Fibroblast of the aortic adventitia (primary cell): ENCODE measurements at places on chromosomes 11 and 22. TPM values are rescaled to one million over a fixed set of nuclear protein-coding genes. Genes with fewer than 3 reads are reported as not detected.

OR2D2 gene
- 0.09 TPM in 1 of 2 replicates, not detected in the other for total RNA-seq

PKP3 gene
- 1.3 and 5.6 TPM in 2 replicates for total RNA-seq

OR51V1 gene
- not detected in 2 replicates for total RNA-seq

ARHGEF17 gene
- total RNA-seq: 30.3 and 70.3 TPM in 2 replicates

CALCA gene
- total RNA-seq: not detected in 2 replicates

SCT gene
- total RNA-seq: not detected in 2 replicates

THY1 gene
- 96.6 and 164 TPM in 2 replicates for total RNA-seq

YAP1 gene
- total RNA-seq: 158 and 169 TPM in 2 replicates

- DNase-seq: no peak
Measured at GRCh38 chr22:31869739-31870138, 74.6 kb upstream of the YWHAH start.

DNA sequence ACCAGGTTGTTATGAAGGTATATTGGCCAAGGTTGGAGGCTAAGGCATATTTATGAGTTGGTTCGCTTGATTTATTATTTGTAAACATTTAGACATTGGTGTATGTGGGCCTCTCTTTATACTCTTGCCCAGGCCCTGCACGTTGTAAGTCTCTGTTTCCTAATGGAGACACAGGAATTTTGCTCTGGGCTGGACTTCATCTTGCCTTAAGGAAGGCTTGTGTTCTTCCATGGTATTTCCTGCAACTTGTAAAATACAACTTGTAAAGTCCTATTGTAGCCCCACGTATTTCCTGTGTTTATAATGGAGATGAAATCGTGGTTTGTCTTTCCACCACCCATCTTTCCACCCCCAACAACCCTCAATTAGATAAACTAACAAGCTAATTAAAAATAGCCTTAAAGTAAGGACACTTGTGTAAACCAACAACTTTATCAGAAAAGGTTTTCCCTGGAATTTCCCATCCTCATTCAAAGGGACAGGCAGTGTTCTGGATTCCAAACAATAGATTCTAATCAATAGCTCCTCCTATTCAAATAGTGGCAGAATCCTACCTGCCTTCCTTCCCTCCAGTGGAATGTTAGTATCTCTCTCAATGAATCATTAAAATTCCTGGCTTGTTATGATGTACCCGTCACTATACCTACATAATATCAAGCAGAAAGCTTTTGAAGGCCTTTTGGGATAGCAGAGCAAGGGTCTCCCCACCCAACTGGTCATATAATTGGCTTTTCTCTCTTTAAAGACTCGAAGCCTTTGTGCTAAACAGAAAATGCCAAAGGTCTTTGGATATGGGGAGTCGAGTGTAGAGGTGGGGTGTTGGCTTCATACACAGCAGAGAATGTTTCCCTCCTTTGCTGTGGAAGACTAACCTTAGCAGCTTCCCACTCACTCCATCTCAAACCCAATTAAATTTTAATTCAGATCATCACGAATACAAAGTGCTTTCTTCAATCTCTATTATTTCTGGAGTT, 77.1 kb downstream of the UBASH3B start:
- DNase-seq: no peak

DNA sequence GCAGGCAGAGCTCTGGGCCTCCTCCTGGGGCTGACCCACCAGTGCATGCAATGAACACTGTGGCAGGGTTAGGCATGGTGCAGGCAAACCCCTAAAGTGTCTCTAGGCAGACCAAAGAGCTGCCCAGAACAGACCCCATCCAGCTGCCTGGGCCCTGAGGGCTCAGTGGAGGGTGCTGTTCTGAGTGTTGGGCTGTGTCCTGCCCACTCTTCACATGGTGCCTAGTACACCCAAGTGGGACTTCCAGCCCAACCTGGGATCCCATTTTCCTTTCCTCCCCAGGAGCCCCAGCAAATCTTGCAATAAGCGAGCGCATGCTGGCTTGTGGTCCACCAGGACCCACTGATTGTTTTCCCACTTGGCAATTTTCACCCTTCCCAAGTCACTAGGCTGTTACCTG, 26.4 kb downstream of the ARVCF start:
- no peak for DNase-seq

GRCh38 chr11:95415837-95416304, 184.9 kb upstream of the SESN3 start:
- peak; percentile 23 for DNase-seq

DNA sequence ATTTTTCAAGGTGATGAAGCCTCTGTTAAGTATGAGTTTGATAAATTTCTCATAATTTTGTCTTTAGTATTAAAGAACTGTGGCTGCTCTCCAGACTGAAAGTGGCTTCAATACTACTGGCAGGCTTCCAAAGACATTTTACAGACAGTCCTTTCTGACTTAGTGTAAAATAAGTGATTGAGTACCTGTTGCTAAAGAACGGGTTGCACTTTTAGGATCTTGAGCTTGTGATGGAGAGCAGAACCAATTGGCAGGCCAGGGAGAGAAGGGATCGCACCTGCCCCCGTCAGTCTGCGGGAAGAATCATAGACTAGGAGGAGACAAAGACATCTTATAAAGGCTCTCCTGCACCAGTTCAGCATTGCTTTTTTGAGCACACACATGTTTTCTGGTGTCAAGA, 4.4 kb downstream of the NCAM1 start:
- DNase-seq: no peak

GRCh38 chr11:117560780-117561530, 233.3 kb downstream of the CEP164 start:
- no peak for DNase-seq

GRCh38 chr22:48358886-48359612, 1468.6 kb downstream of the BRD1 start:
- no peak for DNase-seq

GRCh38 chr11:66882561-66883015, 25.7 kb downstream of the LRFN4 start:
- no peak for DNase-seq

GRCh38 chr11:62612366-62613290, at the start of the genes EML3 and ROM1:
TSS of gene EML3 (minus strand) at chr11:62612775. CDS start at chr11:62612457, 318 bp downstream.
TSS of gene ROM1 (plus strand) at chr11:62613257. CDS start at chr11:62613282, 25 bp downstream.
- peak; percentile 87 for DNase-seq

GRCh38 chr11:72947229-72947628, 133.0 kb downstream of the ATG16L2 start:
- no peak for DNase-seq
